ENCODE measurements at places on chromosomes 7 and 10. TPM values are rescaled to one million over a fixed set of nuclear protein-coding genes. Genes with fewer than 3 reads are reported as not detected.

DNA sequence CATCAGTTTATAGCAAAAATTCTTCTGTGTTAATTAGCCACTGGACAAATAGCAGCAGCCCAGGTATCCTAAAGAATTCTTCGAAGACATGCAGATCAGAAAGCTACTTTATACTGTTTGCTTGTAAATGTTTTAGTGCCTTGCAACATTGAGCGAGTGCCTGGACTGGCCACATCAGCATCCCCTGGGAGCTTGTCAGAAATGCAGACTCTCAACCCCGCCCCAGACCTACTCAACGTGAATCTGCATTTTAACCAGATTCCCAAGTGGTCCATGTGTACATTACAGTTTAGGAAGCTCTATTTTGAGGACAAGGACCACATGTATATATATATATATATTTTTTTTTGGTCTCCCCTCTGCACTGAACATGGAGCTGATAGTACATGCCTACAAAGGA lies 18.5 kb upstream of the PLEKHS1 start:
- no peak for DNase-seq

DNA sequence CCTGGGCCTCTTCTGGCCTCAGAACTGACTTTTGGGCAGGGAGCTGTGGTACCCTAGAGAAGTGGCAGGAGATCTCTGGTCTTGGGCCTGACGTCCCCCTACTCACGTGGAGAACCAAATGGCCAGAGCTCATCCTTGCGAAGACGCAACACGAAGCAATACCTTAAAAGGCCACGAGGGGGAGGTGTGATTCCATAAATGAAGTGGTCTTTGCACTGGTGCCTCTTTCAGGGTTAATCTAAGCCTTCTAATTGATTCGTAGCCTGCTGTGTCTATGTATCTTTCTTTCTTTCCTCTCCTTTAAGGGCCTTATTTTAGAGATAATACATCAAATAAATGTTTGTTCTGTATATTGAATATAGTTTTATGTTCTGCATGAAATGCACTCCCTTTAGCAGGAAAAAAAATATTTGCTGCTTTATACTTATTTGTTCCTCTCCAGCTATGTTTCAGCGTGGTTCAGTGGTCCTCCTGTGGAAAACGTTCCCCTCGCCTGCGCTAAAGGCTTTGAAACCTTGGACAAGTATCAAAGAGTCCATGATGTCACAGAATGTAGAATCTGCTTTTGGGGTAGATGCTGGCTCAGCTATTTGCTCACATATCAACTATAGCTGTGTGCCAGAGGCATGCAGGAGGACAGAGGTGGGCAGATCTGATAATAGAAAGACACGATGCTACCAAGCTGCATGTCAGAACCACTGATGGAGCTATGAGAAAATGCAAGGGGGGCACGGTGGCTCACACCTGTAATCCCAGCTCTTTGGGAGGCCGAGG lies 41.0 kb downstream of the STRA8 start:
- DNase-seq, result peak; percentile 69

DNA sequence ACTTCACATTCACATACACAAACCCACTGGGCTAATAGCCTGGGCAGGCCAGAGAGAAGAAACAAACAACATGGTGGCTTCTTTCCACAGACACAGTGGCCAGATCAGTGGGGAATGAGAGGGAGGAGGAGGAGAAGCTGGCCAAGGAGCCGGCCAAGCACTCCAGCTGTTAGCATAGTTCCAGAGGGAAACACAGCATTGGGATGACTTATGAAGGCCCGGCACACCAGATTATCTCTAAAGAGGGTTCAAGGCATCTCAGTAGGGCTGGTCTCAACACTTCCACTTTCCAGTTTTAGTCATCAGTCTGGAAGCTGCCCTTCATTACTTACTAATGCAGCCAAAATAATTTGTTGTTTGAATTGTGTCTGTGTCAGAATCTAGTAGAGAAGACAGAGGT lies 42.1 kb upstream of the GPR26 start:
- DNase-seq, result no peak

- no peak for DNase-seq
These were observed 3.8 kb downstream of the TMEM184A start for GRCh38 chr7:1552200-1552599.

DNA sequence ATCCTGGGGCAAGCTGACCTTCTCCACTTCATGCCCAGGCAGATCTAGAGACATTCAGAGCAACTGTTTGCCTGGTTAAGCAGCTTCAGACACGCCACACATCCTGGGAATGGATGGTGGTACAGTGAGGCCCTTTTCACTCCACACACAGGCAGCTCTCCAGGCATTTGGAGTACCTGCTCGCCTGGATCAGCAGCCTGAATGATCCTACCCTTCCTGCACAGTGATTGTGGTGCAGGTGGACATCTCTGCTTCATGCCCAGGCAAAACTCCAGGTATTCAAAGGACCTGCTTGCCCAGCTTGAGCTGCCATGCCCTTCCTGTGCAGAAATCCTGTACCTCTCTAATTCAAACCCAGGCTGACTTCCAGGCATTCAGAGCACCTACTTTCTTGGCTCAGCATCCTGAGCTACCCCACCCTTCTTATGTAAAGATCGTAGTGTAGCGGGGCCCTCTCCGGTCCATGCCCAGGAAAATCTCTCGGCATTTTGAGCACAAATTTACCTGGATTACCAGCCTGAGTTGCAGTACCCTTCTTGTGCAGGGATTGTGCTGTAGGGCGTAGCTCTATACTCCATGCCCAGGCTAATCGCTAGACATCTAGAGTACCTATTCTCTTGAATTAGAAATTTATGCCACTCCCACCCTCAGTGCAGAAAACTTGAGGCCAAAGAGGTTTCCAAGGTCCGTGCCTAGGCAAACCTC lies 972.8 kb downstream of the ANKRD7 start:
- DNase-seq, result no peak

- DNase-seq, result no peak
These were observed 25.6 kb downstream of the DIP2C start for GRCh38 chr10:663831-664251.

- no peak for DNase-seq
These were observed 61.0 kb upstream of the DUSP5 start for GRCh38 chr10:110436554-110437350.

- peak; percentile 68 for DNase-seq
These were observed 1.4 kb downstream of the KBTBD2 start for GRCh38 chr7:32890010-32890792.

- no peak for DNase-seq
These were observed 71.9 kb upstream of the PTPRZ1 start for GRCh38 chr7:121800916-121801675.

The OPALIN gene
- not detected for polyA plus RNA-seq

The CCDC146 gene
- 18.5 TPM for polyA plus RNA-seq

The CTAGE6 gene
- not detected for polyA plus RNA-seq

The CYP2W1 gene
- polyA plus RNA-seq, result 0.33 TPM

Data from muscle of back (tissue), 13 donors.